Activated CD4-positive, alpha-beta memory T cell treated with anti-CD3 and anti-CD28 coated beads, Interleukin-2, amount 10 ng/mL, durations not matched to agents 7 days and 5 days (primary cell): ENCODE measurements at places on chromosomes 3 and 15.
A peak's percentile ranks its signal among the peaks of the same experiment; 100 is the strongest.

DNA sequence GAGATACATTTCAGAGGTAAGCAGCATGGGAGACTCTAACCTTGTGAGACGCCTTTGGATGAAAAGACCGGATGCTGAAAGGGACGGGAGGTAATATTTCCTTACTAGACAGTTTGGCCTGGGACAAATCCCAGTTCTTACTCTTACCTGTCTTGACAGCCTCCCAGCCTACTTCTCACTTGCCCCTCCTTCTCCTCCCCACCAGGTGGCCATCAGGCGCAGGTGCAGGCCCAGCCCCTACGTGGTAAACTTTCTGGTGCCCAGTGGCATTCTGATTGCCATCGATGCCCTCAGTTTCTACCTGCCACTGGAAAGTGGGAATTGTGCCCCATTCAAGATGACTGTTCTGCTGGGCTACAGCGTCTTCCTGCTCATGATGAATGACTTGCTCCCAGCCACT, 6.3 kb downstream of the HTR3D start:
- no peak for DNase-seq

- DNase-seq = peak; percentile 57
Measured at GRCh38 chr3:184229394-184230080, at the start of gene VWA5B2. TSS of gene VWA5B2 (plus strand) at chr3:184229585. CDS start at chr3:184230529, 944 bp downstream.

- DNase-seq = no peak
Measured at GRCh38 chr15:62902821-62903220, 139.7 kb upstream of the TPM1 start.

GRCh38 chr15:79811406-79812405, 85.1 kb downstream of the MTHFS start:
- no peak for DNase-seq

DNA sequence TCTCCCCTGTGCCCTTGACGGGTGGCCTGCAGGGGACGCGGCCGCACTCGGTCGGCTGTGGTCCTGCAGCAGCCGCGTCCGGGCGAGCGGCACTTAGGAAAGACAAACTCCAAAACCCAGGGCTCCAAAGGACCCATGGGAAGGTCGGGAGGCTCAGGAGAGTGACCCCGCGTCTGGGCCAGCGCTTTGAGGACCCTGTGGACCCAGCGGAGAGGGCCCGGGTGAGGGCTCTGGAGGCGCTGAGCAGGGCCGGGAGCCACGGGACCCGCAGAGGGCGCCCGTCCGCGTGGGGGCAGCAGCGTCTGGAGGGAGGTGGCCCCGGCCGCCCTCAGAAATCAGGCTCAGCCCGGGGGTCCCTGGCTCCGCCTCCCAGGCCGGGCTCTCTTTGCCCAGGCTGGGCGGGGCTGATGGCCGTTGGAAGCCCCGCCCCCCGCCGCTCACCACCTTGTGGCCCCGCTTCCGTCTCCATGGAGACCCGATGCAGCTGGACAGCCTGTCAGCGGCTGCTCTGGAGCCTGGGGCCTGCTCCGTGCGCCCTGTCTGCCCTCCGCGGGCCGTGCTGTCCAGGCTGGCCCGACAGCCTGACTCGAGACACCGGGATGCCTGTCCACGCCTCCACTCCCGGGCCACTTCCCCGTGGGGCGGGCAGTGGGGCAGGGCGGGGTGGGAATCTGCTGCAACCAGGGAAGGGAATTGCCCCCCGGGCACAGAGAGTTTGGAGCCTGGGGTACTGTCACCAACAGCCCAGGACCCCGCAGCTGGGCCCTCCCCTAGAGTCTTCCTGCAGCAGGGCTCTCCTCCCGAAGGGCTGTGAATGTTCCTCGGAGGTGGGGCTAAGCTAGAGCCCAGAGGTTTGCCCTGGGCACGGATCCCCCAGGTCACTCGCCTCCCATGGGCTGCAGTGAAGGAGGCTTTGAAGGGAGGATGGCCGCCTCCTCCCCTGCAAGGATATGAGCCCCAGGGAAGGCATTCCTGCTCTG, 34.8 kb upstream of the RPL32 start:
- DNase-seq = no peak

GRCh38 chr3:153273217-153273616, 111.2 kb downstream of the RAP2B start:
- no peak for DNase-seq

GRCh38 chr3:64318668-64319271, 93.5 kb upstream of the PRICKLE2 start:
- no peak for DNase-seq

GRCh38 chr3:194638991-194639605, 5.9 kb upstream of the TMEM44 start:
- DNase-seq = no peak

DNA sequence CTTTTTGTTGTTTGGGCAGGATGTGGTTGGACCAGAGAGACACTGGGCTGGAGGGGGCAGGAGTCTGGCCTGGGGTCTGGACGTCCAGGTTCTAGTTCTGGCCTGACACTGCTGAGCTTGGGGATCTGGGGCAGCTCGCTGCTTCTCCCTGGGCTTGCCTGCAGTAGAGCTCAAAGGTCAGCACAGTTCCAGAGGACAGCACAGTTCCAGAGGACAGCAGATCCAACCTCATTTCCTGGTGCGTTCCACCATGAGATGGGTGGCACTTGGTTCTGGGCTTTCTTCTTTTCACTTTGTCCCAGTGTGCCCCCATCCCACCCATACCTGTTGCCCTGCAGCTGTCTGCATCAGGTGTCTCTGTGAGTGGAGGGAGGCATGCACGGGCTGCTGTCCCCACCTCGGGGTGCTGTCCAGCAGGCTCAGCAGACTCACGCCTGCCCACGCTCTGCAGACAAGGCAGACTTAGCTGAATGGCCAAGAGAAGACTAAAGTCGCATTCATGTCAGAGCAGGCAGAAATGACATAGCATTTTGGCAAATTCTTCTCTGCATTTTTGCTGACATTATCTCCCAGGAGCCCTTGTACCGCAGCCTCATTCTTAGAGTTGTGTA, 16.7 kb downstream of the CACNA2D3 start:
- DNase-seq = no peak

DNA sequence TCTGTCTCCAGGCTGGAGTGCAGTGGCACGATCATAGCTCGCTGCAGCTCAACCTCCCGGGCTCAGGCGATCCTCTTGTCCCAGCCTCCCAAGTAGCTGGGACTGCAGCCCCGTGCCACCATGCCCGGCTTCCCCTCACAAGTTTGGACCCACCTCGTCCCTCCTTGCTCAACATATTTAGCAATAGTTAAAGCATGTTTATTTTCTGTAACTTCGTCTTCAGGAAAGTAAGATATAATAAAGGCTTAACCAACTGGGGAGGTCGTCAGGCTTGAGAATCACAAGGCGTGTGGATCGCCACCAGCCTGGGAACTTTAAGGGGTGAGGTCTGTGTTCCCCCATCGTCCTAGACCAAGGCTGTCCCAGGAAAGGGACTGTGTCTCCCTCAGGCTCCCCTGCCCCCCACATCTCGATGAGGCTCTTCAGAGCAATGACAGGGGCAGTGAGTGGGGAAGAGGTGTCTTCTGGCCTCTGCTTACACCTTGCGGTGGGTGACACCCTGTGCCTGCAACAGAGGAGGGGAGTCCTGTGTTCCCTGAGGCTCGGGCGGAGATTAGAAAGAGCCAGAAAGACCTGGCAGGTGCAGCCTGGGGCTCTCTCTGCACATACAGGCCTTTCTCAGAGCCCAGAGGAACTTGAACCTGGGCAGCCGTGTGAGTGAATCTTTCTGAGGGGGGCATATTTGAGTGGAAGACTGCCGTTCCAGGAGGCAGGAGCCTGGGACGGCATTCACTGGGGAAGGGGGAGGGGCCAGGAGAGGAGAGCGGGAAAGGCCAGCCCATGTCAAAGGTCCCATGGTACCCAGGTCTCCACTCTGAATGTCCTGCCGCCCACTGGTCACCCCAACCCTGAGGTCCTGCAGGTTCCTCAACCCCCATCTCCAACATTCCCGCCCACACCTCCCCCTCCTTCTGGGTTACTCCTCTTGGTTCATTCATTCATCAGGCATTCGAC, 152.3 kb downstream of the SMAD6 start:
- DNase-seq = no peak

GRCh38 chr15:49131403-49131802, 24.0 kb downstream of the COPS2 start:
- DNase-seq = no peak

DNA sequence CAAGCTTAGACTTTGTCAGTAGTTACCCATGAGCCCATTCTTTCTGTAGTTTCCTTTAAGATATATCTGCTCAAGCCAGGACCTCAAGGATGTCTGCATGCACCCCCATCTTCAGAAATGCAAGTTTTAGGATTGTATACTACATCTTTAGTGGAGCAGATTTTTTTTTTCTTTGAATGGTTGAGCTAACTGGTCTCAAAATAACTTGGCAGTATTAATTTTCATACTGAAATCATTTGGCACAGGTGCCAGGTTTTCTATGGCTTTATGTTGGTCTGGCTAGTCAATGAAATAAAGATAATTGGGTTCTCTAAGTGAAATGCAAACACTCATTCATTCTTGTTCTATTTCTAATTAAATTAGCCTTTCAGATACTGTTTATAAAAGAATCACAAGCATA, 108.9 kb downstream of the ATG7 start:
- no peak for DNase-seq

- peak; percentile 74 for DNase-seq
Measured at GRCh38 chr15:44712346-44713005, 1.2 kb downstream of the B2M start.

GRCh38 chr15:95277266-95277665, 1045.9 kb downstream of the MCTP2 start:
- DNase-seq = no peak

DNA sequence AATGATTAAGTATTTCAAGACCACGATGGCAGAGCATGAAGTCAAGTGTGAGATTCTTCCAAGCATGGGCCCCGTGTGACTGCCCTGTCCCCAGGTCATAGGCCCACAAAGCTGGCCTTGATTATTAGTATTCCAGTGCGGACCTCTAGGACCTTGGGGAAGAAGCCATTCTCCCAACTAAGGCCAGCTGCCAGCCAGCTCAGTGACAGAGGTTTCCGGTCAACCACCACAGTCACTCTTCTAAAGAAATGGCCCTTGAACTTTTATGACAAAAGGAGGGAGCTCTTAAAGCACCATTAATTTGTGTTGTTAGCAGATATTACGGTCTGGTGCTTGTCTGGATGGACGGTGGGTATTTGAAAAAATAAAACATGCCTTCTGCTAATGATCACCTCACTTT, 28.0 kb downstream of the FAM3D start:
- no peak for DNase-seq

DNA sequence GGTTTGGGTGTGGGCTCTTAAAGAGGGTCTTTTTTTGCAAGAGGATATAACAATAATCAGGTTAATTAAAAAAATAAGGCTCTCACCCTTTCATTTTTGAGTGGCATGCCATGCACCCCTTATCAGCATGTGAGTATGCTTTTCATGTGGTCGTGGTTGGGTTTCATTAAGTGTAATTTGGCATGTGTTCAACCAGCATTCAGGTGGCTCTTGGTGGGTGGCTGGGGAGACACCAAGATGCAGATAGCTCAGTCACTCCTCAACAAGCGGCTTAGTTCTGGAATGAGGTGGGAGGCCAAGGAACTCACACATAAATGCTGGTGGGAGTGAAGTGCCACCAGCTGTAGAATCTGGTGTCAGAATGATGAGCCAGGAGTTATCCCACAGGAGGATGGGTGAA, 66.8 kb downstream of the FLNB start:
- DNase-seq = no peak

GRCh38 chr3:127589600-127590281, 792 bp downstream of the TPRA1 start:
- peak; percentile 25 for DNase-seq

GRCh38 chr3:120198305-120198878, 86.6 kb downstream of the GPR156 start:
- DNase-seq = no peak

- DNase-seq = no peak
Measured at GRCh38 chr15:40340740-40341400, at the start of gene CCDC9B. TSS of gene CCDC9B (minus strand) at chr15:40340939. CDS start at chr15:40340819, 120 bp downstream.

- no peak for DNase-seq
Measured at GRCh38 chr15:37208146-37209040, 108.0 kb upstream of the MEIS2 start.

- DNase-seq = no peak
Measured at GRCh38 chr15:57253500-57253899, 122.8 kb upstream of the CGNL1 start.

DNA sequence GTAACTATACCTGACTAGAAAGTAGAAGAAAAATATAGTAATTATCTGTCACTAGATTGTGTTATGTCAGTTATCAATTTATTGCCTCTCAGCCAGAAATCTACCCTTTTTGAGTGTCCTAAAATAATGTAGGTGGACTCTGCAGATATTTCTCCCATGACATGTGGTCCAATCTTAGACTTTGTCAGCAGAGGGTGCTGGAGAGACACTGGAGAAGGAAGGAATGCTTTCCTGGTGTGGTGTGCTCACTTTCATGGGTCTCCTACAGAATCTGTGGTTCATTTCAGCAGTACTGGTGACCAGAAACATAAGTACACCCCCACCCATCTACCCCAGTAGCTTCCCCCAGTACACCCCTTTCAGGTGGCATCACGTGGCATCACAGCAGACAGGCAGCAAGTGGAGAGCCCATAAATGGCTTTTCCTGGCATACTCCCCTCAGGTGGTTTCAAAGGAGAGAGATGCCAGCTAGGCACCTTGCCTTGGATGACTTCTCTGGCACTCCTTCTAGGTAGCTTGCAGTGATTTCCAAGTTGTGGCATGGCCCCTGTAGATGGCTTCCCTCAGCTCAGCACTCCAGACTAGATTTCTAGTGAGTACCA, 114.7 kb downstream of the GADL1 start:
- DNase-seq = no peak

- no peak for DNase-seq
Measured at GRCh38 chr3:134850761-134851160, 55.7 kb downstream of the EPHB1 start.

GRCh38 chr3:121883507-121883906, 10.7 kb upstream of the SLC15A2 start:
- DNase-seq = no peak

DNA sequence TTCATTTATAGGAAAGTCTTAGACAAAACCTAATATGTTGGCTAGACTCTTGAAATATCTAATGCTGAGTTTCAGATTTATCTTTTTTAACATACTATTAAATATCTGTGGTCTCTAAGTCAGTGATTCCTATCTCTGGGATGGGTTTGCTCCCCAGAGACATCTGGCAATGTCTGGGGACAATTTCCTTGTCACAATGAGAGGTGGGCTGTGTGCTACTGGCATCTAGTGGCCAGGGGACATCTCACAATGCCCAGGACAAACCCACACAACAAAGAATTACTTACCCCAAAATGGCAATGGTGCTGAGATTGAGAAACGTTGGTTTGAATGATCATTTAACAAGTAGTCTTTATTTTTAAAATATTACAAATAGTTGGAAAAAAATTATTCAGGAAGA, 602.1 kb downstream of the MAGI1 start:
- no peak for DNase-seq
